ENCODE measurements at places on chromosomes 2 and 18. TPM values are rescaled to one million over a fixed set of nuclear protein-coding genes. Genes with fewer than 3 reads are reported as not detected.

DNA sequence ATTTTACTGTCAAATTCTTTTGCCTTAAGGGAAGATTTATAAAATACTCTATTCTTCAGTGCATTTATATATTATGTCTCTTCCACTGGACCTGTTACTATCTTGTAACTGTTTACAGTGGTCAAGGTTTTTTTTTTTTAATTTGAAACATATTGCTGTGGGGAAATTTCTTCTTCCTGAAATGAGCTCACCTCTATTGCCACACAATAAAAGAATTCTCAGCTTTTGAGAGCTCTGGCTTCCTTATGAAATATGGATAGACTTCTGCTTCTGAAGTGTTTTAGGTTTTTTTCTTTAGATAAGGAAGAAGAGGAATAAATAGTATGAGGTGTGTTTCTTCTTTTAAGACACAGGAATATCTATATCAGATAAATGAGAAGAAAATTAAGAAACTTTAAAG lies 7.7 kb downstream of the VRK2 start:
- no peak for DNase-seq

DNA sequence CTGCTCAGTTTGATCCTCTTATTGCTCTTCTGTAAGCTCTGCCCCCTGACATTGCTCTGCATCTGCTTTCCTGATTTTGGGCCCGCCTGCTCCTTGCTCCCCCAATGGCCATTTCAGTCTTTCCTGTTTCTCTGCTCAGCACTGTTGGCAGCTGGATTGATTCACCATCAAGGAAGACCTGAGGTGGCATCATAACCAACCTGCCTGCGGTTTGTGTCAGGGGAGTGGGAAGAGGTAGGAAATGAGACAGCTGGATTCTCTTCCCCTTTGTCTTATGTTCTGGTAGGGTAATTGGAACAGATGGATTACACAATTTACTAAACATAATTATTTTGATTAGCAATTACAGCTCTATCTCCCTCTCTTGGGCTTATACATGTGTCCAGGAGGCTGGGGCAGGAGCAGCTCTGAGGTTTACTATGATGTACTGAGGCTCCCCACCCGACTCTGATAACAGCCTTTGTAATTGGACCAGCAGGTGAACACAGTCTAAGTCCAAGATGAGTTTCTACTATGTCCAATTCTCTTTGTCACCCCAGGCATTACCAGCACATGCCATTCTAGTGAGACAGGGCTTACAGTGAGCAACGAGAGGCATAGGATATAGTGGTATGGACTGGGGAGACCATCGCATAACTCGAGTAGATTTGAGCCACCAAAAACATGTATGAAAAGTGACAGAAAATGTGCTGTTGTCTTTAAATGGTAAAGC lies 151.8 kb upstream of the MMADHC start:
- no peak for DNase-seq

- no peak for DNase-seq
Measured at GRCh38 chr2:146455325-146455724, 1389.5 kb upstream of the ACVR2A start.

HS1BP3 gene
- 12.0 TPM for total RNA-seq

DNA sequence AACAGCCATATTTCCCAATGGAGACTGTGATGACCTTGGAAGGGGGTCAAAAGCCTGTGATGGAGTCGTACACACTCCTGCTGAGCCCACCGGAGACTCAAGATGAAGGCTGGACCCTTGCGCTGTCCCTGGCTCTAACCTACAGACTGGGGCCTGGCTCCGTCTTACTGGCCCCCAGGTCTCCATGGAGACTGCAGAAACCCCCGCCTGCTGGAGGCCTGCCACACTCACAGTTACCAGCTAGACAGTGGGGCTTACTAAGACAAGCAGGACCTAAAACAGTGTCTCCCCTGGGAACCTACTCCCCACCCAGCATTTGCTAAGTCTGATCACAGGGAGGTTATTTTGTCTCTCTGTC lies 9.6 kb downstream of the C2orf72 start:
- DNase-seq: no peak

PMAIP1 gene
- total RNA-seq: 24.2 TPM

DNA sequence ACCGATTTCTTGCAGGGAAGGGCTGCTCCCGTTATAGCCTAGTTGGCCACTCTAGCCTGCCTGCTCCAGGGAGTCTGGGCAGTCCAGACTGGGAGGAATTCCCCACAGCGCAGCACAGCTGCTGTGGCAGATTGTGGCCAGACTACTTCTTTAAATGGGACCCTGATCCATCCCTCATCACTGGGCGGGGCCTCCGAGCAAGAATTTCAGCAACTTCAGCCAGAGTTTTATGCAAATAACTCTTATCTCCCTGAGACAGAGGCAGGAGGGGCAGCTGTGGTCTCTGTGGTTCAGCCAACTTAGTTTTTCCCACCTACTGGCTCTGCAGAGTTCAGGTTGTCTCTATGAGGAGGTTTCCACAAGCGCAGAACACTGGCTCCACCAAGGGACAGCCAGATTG lies 1583.2 kb downstream of the SUCLG1 start:
- DNase-seq: no peak

GRCh38 chr2:16031058-16031847 lies 90.9 kb downstream of the MYCN start:
- no peak for DNase-seq

DNA sequence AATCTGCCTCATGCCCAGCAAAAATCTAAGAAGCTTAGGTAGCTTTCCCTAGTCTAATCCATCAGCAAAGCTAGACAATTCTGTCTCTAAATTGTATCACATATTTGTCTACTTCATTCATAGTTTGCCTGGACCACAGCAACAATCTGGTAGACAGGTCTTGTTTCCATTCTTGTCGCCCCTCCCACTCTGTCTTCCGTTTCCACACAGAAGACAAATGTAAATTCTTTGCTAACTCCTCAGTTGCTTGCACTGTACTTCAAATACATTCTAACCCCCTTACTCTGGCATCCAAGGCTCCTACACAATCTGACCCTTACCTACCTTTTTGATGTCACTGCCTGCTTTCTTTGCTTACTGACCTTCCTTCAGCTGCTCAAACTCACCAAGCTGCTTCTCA lies 40.1 kb downstream of the THUMPD2 start:
- no peak for DNase-seq

- no peak for DNase-seq
Measured at GRCh38 chr18:11163665-11164064, 14.3 kb upstream of the PIEZO2 start.

- DNase-seq: no peak
Measured at GRCh38 chr2:238561230-238561629, 134.5 kb downstream of the ASB1 start.

DNA sequence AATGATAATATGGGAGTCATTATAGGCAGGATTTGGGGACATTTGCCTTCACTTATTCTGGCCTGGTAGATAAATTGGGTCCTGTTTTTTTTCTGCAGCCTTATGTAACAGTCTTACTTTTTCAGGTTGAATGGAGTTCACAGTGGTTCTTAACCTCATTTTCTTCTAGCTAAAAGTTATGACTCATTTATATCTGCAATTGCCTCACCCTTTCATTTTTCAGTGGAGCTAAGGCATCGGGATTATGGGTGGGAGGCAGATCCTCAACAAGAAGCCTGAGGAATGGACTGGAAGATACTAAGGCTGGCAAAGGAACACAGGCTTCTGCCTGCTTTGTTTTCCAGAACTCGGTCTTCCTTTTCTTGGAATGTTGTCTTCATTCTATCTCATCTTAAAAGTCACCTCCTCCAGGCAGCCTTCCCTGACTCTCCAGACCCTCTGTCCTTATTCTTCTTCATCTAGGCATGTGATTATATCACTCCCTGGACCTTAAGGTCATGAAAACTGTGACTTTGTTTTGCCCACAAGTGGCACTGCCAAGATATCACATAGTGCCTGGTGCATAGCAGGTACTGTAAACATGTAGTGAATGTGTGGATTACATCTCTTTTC lies 41.0 kb upstream of the ACSL3 start:
- no peak for DNase-seq

- DNase-seq: no peak
Measured at GRCh38 chr2:230346921-230347533, 20.0 kb downstream of the SP140L start.

GRCh38 chr2:232533944-232534710 lies 5.4 kb upstream of the CHRNG start:
- DNase-seq: no peak

- no peak for DNase-seq
Measured at GRCh38 chr2:144466637-144467036, 53.3 kb downstream of the ZEB2 start.

- DNase-seq: no peak
Measured at GRCh38 chr2:142112757-142113221, 18.0 kb downstream of the LRP1B start.

DNA sequence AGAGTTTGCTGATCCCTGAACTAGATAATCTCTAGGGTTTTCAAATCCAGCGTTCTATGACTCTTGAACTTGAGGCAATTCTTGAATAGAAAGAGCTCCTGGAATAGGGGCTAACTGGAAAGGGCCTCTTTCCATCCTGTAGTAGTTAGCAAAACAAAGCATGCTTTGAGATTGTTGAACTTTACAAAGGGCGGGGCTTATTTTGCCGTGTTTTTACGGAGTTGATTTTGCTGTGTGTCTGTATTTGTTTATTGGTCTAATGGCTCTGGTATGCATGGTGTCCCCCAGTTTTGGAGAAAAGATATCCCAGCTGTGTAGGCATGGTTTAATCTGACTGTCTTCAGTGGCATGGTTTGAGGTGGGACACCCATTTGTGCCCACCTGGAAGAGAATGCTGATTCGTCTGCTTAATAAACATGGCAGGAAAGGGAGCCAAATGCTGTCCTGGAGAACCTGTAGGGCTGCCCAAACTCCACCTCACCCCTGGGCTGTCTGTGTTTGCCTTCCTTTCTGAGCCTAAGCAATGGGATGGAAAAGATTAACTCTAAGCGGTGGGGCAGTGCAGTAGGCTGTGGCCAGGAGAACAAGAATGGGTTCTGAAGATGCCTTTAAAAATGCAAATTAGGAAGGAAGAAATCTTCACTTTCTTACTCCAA lies 74.1 kb upstream of the FOSL2 start:
- no peak for DNase-seq

DNA sequence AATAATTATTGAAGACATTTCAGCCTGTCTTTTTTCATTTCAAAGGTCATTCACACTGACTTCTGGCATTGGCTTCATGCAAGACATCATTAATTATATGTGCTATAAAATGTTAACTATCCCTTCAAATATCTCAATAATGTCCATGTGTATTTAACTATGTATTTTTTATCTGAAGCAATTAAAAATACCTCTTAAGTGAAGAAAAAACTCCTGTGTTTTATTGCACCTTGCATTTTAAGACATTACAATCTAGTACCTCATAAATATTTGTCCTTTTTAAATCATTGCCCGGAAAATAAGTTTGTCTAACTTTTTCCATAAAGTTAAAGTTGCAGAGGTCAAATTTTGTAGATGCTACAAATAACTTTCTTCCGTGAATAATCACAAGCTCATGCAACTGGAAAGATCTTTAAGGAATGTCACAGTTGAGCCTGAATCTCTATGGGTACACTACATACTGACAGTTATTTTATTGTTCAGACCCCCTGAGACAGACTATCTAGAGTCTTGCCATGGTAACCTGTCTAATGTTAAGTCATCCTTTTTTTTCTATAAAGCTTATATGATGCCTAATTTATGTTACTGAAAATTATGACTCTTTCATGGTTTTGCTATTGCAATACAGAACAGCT lies 38.4 kb upstream of the COBLL1 start:
- DNase-seq: no peak

- no peak for DNase-seq
Measured at GRCh38 chr18:1994471-1994870, 576.8 kb downstream of the METTL4 start.

Measured in naive thymus-derived CD4-positive, alpha-beta T cell (primary cell).